ENCODE measurements at places on chromosomes 2 and 18.

GRCh38 chr18:6775702-6776101, 46.2 kb downstream of the ARHGAP28 start:
- DNase-seq: no peak

GRCh38 chr2:150147889-150148683, 339.4 kb downstream of the RND3 start:
- no peak for DNase-seq

DNA sequence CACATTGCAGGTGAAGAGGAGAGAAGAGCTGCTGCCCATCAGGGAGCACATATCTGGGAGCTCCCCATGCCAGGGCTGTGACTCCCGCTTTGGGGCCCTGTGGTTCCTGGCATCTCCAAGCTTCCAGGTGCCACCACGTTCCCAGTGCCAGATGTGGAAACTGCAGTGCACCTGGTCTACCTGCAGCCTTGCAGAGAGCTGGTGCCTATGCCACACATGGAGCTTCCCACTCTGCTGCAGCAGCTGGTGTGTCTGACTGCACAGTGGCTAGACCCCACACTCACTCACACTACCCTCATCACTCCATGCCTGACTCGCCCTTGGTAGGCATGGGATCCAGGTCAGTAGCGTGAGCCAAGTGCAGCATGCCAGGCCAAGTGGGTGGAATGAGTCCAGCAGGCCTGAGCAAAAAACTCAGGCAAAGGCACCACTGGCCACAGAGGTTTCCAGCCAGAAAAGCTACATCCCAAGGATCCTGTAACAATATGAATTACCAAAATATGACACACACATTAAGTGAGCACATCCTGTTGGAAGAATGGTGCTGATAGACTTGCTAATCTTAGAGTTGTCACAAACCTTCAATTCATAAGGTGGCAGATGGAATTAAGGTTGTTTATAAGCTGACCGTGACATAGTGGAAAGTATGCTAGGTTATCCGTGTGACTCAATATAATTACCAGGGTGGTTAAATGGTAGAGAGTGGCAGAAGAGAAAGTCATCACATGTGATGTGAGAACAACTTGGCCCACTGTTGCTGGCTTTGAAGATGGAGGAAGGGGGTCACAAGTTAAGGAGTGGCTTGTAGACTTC, 150.9 kb downstream of the EHBP1 start:
- no peak for DNase-seq

GRCh38 chr2:26002632-26003310, 20.5 kb upstream of the KIF3C start:
- no peak for DNase-seq

DNA sequence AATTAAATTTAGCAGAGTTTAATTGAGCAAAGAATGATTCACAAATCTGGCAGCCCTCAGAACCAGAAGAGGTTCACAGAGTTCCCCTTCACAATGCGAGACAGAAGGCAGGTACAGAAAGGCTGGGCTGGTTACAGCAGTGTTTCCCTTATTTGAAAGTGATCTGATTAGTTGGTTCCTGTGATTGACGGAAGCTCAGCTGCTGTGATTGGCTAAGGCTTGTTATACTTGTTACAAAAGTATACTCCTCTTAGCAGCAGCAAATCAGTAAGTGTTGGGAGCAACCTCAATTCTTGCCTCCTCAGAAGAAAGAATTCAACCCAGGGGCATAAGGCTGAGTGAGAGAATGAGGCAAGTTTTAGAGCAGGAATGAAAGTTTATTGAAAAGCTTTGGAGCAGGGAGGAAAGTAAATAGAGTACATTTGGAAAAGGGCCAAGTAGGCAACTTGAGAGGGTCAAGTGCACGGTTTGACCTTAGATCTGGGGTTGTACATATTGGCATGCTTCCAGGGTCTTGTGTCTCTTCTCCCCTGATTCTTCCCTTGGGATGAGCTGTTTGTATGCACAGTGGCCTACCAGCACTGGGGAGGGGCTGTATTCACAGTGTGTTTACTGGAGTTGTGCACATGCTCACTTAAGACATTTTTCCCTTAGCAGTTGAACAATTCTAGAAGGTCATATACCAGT, 431.8 kb upstream of the RAB12 start:
- no peak for DNase-seq

- no peak for DNase-seq
These were observed 87.3 kb downstream of the MARCO start for GRCh38 chr2:119029297-119029696.

DNA sequence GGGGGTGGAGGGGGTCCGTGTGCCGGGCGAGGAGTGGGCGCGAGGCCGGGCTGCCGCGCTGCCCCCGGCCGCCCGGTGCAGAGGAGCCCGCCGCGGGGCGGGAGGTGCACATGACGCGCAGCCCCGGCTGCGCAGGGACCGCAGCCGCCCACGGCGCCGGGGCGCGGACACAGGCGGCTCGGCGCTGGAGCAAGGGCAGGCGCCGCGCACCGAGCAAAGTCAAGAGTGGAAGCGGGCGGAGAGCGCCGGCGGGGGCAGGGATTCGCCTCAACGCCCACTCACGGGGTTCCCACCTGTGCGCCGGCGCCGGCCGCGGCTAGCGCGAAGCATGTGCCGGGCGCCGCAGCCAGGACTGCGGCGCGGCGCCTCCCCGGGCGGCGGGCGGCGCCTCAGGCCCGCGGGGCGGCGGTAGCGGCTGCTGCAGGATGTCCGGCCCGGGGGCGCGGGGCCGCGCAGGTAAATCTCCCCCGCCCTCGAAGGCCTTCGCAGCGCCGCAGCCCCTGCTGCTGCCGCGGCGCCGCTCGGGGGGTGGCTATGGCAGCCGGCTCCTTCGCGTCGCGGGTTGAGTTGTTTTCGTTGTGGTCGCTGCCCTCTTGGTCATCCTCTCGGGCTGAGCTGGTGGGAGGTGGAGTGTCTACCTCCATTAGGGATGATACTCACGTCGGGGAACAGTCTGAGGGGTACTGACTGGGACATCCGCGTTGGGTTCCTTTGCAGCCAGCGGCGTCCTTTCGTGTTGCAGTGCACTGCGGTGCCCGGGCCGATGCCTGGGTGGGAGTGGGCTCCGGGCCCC, 216.3 kb upstream of the DTNA start:
- no peak for DNase-seq

DNA sequence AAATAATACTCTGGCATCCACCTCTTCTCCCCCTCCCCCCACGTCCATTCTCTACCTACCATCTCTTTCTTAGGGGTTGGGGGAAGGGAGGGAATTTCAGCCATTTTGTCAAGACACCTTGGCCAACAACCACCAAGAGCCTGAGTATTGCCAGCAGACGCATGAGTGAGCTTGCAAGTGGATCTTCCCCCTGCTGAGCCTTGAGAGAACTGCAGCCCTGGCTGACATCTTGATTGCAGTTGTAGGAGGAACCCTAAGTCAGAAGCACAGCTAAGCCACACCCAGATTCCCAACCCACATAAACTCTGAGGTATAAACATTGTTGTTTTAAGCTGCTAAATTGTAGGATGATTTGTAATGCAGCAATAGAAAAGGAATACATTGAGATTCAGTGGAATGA, 165.6 kb downstream of the TMEFF2 start:
- DNase-seq: no peak

All from stimulated activated CD4-positive, alpha-beta T cell treated with anti-CD3 and anti-CD28 coated beads, Interleukin-12 subunit alpha, Interleukin-12 subunit beta, amount 100 ng/mL, for 48 hours (primary cell).